ENCODE measurements at places on chromosomes 2 and 18.
A peak's percentile ranks its signal among the peaks of the same experiment; 100 is the strongest.

DNA sequence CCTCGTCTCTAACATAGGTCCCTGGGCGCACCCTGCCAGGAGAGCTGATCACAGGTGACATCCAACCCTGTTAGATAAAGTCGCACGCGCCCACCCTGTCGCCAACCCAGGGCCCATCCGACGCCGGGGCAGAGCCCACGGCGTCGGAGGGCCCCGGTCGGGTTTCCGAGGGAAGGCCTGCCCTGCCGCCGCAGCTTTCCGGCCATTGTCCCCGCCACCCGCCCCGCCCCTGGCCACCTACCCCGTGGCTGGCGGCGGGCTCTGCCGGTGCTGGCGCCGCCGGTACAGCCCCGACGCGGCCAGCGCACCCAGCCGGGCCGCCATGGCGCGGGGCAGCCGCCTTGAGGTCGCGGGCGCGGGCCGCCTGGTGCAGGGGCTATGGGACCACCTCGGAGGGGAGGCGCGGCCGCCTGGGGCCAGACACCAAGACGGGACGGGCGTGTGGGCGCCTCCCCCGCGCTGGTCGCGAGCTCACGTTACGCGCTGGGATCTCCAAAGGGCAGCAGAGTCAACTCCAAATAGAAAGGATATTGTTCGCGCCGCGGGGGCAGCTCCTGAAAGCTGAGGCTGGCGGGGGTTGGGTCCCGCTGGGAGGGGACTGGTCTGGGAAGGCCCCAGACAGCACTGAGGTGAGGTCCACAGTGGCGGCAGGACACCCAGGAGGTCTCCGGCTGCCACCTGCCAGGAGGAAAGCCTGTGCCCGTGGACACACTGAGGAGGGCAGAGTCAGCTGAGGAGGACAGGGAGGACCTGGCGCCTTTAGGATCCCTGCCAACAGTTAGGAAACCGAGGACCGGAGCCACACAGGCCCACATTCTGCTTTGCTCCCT, 11.1 kb downstream of the LIMS2 start:
- DNase-seq = no peak

GRCh38 chr2:134367213-134367612, 113.3 kb downstream of the MGAT5 start:
- no peak for DNase-seq

- peak; percentile 70 for DNase-seq
These were observed 15.4 kb upstream of the STAT4 start for GRCh38 chr2:191166111-191166755.

DNA sequence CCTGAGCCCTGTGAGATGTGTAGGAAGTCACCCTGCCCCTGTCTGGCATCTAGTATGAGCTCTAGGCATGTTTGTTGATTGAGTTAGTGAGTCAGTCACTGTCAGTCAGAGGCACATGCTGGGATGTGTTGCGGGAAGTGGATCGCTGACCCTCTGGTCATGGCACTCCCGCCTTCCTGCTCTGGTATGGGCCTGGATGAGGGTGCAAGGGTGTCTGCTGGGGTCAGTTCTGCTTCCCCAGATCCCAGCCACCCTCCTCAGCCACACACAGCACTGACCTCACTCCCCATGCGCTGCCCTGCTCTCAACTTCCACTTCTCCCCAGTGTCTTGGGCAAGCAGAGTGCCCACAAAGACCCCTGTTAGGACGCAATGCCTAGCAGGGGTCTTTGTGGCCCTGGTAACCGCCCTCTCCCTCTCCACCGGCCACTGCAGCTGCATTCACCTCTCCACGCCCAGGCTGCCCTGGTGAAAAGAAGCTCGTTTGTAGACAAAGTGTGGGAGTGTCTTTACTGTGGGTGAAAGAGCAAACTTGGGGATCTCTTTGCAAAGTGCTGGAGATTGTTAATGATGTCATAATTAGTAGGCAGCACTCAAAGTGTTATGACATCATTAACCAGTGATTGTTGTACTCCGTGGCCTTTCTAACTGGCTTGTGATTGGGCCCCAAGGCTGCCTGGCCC, 252.1 kb downstream of the LDLRAD4 start:
- no peak for DNase-seq

- DNase-seq = no peak
These were observed 560.5 kb upstream of the HS6ST1 start for GRCh38 chr2:128879161-128879560.

GRCh38 chr2:217060951-217061547, 201.2 kb upstream of the TNP1 start:
- no peak for DNase-seq

GRCh38 chr18:35371412-35372195, 5.5 kb downstream of the ZNF396 start:
- DNase-seq = no peak

GRCh38 chr2:127675331-127676261, at the start of gene LIMS2:
Gene LIMS2, minus strand, starts transcription at chr2:127675530. Its CDS starts 506 bp downstream, at chr2:127675024.
- peak; percentile 41 for DNase-seq

DNA sequence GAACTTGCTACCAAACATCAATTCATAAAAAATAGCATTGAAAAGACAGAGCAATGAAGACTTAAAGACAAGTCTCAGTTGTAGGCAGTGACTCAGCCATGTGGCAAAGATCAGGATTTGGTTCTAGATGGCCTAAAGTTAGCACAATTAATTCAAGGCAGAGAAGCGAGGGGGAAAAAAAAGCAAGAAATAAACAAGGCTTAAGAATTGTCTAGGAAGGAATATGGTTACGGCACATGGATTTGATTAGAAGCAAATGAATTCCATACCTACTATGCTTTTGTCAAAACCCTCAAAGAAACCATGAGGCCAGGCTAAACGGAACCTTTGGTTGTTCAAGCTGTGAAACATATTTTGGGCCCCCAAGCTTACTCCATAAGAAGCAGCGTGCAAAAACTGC, 362.2 kb upstream of the KCNH7 start:
- DNase-seq = no peak

DNA sequence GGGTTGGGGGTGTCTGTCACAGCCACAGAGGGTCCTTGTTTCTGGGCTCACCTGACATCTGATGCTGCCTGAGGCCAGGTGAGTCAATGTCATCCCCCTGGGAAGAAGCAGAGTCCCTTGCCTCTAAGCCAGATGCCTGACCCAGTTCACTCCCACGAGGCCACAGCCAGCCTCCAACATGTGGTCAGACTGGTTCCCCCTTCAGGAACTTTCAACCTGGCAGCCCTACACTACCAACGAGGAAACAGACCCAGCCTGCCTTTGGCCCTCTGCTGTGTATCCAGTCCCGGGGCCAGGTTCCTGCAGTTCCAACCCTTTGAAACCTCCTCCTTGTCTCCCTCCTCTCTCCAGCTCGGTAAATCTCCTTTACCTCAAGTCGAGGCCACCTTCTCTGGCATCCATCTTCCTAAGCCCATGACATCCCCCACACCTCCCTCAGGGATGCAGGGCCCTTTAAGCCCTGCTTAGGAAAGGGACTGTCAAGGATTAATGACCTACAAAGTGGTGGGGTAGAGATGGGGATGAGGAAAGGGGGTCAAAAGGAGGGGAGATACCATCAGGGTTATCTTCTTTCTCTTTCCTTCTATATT, 49.2 kb upstream of the SMAD2 start:
- DNase-seq = no peak

DNA sequence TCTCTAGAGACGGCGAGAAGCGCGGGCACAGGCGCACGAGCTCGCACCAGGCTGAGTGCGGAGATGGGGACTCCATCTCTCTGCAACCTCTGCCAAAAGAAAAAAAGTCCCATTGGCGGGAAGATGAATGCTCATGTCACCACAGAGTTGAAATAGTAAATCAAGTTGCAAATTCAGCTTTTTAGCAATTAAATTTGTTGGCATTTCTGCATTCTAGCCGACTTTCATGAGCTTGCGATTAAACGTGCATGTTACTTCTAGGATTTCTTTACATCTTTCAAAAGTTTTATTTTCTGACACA, 588 bp downstream of the CHAC2 start:
- DNase-seq = peak; percentile 30

- DNase-seq = no peak
These were observed at the start of gene ICOS for GRCh38 chr2:203936535-203936934. Gene ICOS, plus strand, starts transcription at chr2:203936763. Its CDS starts 52 bp downstream, at chr2:203936815.

DNA sequence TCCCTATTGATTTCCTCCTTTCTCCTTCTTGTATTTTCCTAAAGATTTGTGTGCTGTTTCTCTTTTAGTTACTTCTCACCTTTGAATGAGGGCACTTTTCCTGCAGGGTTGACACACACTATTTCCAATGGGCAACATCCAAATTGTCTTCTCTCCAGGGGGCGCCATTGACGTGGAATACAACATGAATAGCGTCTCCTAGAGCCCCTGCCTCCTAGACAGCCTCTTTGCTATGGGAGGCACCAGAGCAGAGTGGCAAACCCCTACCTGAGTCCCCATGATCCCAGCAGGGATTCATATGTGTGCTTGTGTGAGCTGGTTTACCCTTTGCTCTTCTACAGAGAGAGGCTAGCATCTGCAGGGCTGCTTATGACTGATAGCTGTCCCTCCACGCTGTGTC, 61.3 kb upstream of the ITSN2 start:
- DNase-seq = peak; percentile 13

GRCh38 chr2:234588054-234588430, 91.2 kb upstream of the ARL4C start:
- DNase-seq = peak; percentile 25

All from NCI-H510A treated with DMSO at 0.1 percent for 48 hours (cell line).